EL (cell line): ENCODE measurements at places on chromosomes 5 and 9.

GRCh38 chr5:43017428-43017815, 22.7 kb downstream of the ANXA2R start:
- peak; percentile 51 for DNase-seq

DNA sequence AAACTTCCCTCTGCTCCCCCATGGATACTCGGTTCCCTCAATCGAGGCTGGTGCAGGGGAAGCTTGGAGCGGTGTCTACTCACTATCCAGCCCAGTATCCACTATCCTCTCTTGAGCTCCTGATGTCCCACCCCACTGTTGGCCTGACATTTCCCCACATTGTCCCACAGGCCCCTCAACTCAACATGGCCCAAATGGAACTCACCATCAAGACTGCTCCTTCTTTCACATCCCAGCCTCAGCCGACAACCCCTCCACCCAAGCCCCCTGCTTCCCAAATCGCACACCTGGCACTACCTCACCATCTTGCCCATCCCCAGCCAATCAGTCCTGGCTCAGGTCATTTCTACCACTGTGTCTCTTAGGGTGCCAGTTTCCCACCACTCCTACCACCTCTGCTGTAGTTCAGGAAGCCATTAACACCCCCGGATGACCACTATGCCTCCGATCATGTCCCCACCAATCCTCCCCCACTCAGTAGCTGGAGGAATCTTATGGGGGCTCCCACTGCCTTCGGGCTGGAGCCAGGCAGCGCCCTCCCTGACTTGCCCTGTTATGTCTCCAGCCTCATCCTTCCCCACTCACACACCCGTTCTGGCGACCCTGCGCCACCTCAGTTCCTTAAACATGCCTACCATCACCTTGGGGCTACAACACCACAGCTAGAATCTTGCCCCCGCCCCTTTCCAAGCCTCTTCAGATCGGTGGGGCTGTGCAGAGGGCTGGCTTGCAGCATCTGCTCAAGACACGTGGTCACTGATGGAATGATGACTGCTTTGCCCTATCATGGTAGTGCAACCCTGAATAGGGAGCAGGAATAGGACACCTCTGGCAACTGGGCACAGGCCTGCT, 273.6 kb downstream of the FSTL4 start:
- no peak for DNase-seq

- peak; percentile 36 for DNase-seq
These were observed 98.2 kb upstream of the PRR16 start for GRCh38 chr5:120365656-120366446.

DNA sequence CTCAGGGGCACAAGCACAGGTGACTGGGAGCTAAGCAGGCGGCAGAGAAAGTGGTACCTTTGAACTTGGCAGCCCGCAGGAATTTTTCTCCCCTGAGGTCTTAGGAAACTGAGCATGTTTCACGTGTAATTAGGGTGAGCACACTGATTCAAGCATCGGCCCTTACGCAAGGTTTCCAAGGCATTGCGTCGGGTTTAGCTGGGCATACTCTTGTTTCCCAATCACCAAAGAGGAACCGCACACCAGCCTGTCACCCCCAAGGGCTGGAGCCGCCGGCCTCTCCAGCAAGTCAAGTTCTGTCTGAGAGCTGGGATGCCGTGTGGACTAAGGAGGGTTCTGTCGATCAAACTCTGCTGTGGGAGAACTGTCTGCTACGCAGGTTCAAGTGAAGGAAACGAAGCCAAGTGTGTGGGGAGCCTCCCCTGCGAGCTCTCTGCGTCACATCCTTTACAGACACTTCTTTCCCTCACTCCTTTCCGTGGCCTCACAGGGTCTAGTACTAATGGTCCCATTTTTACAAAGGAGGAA, 53.0 kb downstream of the ERGIC1 start:
- peak; percentile 88 for DNase-seq
